Gastroesophageal sphincter (tissue), 4 donors: ENCODE measurements at places on chromosomes 12 and 14.

- no peak for ATAC-seq
Observed at GRCh38 chr12:5807090-5807414, 138.0 kb downstream of the ANO2 start.

DNA sequence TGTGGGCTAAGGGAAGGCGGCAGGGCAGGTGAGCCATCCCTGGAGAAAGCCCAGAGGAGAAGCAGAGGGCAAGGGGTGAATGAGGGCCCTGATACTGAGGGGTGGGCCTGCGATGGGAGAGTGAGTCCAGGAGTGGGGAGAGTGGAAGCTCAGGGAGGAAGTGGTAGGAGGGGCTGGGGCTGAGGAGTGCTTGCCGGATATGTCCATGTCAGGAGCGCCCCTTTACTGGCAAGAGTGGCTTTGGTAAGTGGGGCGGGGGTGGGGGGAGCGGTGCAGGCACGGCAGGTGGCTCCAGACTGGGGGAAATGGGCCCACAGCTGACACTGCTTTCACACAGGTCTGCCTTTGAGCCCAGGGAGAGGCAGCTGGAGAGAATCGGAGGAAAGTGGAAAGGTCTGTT is 86.4 kb upstream of the GPR68 start:
- ATAC-seq: no peak

DNA sequence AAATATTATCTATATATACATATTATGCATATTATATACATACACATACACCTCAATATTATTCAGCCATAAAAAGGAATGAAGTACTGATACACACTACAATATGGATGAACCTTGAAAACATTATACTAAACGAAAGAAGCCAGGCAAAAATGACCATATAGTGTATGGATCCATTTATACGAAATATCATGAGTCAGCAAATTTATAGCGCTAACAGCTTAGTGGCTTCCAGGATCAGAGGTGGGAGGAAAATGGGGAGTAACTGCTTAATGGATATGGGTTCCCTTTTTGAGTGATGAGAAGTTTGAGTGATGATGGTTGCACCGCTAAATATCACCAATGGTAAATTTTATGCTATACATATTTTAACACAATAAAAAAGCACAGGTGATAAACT is 32.7 kb downstream of the PTGER2 start:
- ATAC-seq: no peak

DNA sequence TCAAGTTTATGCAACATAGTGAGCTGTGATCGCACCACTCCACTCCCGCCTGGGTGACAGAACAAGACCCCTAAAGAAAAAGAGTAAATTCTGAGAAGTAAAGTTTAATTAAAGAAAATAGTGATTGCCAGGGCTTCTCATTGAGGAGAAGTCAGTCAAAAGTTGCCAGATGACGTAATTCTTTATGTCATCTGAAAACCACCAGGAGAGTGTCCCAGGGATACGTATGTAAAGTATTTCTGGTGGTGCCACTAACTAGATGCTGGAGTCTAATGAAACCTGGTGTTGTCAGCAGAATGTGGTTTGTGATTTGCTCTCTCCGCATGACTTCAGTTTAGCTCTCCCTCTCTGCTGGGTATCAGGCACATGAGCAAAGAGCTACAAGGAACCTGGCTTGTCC is 392.5 kb downstream of the DPF3 start:
- ATAC-seq: no peak

DNA sequence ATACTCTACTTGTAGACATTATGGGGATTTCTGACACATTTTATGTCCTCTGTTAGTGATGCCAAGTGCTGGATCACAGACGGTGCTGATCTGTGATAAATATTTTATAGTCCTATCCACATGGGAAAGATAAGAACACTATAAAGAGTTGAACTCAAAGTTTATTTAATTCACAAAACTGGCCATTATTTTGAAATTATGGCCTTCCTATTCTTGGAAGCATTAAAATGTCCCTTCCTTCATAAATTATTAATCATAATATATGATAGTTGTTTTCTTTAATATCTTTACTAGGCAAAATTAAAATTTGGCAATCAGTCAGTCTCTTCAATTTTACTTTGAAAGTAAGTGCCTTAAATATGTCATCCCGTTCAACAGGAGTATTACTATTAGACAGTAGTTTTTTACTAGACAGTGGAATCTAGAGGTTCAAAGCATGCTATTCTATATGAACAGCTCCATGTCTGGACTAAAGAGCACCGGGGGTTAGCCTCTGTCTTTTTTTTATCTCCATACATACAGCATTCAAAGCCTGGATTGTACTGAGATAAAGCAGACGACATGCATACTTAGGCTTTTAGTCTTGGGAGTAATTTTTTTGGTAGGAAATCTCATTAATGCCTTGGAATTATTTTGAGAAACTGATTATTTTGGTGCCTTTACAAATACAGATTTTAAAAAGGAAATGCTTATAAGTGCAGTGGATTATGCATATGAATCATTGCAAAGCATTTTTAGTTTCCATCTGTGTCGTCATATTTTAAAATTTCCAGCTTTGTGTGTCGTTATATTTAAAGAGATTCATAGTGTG is 306.1 kb upstream of the RGS6 start:
- ATAC-seq: no peak

DNA sequence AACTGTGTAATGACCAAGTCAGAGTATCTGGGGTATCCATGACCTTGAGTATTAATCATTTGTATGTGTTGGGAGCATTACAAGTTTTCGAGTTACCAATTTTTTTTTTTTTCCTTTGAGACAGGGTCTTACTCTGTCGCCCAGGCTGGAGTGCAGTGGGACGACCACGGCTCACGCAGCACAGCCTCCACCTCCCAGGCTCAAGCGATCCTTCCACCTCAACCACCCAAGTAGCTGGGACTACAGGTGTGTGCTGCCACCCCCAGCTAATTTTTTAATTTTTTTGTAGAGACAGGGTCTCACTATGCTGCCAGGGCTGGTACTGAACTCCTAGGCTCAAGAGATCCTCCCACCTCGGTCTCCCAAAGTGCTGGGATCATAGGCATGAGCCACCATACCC is 19.7 kb downstream of the SSH1 start:
- no peak for ATAC-seq

GRCh38 chr14:37695866-37696265 is 100.4 kb downstream of the TTC6 start:
- no peak for ATAC-seq

DNA sequence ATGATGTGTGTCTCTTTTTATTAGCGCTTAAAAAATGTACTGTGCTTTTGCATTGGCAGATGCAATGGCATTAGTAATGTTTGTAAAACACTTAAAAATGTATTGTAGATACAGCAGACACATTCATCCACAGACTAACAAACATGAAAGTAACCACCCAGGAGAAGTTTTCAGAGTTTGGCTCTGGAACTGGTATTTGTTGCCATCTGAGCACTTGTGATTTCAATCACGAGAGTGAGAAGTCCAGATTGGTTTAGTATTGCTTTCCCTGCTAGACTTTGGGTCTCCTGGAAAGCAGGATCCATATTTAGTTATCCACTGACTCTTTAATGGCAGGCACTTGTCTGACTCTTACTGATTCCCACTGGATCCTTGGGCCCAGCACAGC is 13.2 kb downstream of the RASSF8 start:
- ATAC-seq: no peak
